CD14-positive monocyte (primary cell): ENCODE measurements at places on chromosomes 2 and 18.

DNA sequence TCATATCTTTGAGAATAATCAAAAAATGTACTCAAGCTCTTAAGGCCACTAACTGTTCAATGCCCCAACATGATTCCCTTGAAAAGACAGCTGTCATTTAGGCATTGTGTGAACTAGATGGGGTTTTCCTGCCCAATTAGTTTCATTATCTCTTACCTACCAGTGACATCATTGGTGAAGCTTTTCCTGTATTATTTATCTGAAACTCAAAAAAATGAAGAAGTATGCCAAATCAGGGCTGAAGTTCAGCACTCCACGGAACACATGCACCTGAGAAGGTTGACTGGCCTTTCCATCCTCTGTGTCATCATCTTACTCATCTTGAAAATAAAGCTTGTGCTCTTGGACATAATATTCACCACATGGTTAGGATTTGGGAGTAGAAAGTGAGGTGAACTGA is 126.4 kb downstream of the TXNL1 start:
- DNase-seq, result no peak

DNA sequence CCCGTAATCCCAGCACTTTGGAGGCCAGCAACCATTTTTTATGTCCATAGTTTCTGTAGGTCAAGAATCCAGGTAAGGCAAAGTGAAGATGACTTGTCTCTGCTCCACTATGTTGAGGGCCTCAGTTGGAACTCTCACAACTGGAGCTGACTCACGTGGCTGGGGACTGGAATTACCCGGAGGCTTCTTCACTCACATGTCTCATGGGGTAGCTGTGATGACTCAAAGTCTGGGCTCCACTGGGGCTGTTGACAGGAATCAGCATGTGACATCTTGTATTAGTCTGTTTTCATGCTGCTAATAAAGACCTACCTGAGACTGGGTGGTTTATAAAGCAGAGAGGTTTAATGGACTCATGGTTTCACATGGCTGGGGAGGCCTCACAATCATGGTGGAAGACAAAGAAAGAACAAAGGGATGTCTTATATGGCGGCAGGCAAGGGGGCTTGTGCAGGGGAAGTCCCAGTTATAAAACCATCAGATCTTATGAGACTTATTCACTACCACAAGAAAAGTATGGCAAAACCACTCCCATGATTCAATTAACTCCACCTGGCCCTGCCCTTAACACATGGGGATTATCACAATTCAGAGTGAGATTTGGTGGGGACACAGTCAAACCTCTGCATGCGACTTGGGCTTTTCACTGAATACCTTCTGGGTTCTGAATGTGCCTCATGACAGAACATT is 7.8 kb upstream of the PPP1R1C start:
- DNase-seq, result no peak

- DNase-seq, result no peak
These were observed 36.4 kb upstream of the ZCCHC2 start for GRCh38 chr18:62486290-62486964.

DNA sequence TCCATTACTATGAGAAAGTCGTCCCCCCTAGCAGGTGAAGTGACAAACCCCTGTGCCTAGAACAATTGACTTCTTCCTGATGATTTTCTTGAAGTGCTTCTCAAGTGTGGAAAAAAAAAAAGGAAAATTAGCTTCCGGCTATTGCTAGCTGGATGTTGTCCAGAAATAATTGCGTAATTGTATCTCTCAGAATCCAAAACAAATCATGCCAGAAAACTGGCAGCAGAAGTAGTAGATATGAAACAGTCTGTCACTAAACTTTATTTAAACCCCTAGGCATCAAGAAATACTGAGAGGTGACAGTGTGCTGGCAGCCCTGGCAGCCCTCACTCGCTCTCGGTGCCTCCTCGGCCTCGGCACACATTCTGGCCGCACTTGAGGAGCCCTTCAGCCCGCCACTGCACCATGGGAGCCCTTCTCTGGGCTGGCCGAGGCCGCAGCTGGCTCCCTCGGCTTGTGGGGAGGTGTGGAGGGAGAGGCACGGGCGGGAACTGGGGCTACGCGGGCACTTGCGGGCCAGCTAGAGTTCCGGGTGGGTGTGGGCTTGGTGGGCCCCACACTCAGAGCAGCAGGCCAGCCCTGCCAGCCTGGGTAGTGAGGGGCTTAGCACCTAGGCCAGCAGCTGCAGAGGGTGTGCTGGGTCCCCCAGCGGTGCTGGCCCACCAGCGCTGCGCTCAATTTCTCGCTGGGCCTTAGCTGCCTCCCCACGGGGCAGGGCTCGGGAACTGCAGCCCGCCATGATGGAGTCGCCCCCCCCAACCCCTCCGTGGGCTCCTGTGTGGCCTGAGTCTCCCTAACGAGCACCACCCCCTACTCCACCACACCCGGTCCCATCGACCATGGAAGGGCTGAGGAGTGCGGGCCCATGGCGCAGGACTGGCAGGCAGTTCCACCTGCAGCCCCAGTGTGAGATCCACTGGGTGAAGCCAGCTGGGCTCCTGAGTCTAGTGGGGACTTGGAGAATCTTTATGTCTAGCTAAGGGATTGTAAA is 80.5 kb upstream of the ABCA12 start:
- DNase-seq, result no peak

- DNase-seq, result no peak
These were observed 179.6 kb downstream of the TPGS2 start for GRCh38 chr18:36649205-36649604.

- no peak for DNase-seq
These were observed 833.2 kb upstream of the GYPC start for GRCh38 chr2:125822746-125823145.
